Lower lobe of right lung (tissue), 2 donors: ENCODE measurements at places on chromosomes 5 and 9.

DNA sequence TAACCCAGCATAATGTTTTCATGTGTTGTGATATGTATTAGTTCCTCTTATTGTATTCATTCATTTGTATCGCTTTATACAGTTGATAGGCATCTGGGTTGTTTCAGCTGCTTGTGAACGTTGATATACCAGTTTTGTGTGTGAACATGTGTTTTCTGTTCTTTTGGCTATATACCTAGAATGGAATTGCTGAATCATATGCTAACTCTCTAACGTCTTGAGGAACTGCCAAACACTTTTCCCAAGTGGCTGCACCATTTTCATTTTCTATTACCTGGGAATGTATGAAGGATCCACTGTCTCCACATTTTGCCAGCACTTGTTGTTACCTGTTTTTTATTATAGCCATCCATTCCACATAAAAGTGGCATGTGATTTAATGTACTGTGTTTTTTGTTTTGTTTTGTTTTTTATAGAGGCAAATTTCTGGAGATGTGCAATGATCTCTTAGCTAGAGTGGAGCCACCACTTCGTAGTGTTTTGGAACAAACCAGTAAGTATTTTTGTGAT lies 34.6 kb downstream of the HSPA4 start:
- DNase-seq: no peak

- peak; percentile 65 for DNase-seq
Measured at GRCh38 chr9:34675048-34675714, 12.7 kb upstream of the CCL27 start.

- DNase-seq: no peak
Measured at GRCh38 chr9:131366761-131367401, 27.0 kb upstream of the PRRC2B start.

- no peak for DNase-seq
Measured at GRCh38 chr5:119082691-119083090, 11.8 kb downstream of the DMXL1 start.

DNA sequence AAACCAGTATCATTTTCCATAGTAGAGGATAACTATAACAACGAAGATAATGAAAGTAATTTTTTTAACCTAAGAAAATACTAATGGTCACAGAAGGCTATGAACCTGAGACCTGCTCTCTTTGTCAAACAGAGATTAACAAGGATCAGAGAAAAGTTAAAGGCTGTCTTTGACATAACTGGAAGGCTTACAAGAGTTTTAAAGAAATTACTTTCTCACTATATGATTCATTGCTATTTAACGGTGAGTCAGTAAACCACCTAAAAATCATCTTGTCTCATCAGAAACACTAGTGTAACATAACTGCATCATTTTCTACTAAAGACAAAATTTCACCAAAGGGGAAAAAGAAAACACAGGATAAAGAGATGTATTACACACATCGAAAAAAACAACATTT lies 19.3 kb downstream of the MLANA start:
- DNase-seq: no peak

- DNase-seq: no peak
Measured at GRCh38 chr9:95678759-95679158, 162.0 kb upstream of the PTCH1 start.

GRCh38 chr5:10684303-10685086 lies 76.5 kb downstream of the DAP start:
- no peak for DNase-seq

DNA sequence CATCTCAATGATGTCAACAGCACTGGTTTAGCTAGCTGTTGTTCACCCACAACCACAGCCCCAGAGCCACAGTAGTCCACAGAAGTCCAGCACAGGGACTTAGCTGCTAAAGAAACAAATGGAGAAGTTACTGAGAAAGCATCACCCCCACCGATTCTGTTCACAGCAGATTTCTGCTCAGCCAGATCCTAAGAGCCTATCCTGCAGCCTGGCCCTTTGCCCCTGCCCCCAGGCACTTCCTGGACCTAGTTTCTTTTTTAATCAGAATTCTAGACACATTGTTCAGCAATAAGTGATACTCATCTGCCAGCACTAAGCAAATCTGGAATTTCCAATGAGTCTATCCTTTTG lies 7.4 kb downstream of the B4GALT1 start:
- peak; percentile 69 for DNase-seq

- DNase-seq: peak; percentile 72
Measured at GRCh38 chr9:105114964-105115728, 129.3 kb upstream of the SLC44A1 start.

GRCh38 chr5:130966990-130967525 lies 198.0 kb downstream of the HINT1 start:
- DNase-seq: no peak

- no peak for DNase-seq
Measured at GRCh38 chr9:120757026-120757913, 35.9 kb downstream of the FBXW2 start.

DNA sequence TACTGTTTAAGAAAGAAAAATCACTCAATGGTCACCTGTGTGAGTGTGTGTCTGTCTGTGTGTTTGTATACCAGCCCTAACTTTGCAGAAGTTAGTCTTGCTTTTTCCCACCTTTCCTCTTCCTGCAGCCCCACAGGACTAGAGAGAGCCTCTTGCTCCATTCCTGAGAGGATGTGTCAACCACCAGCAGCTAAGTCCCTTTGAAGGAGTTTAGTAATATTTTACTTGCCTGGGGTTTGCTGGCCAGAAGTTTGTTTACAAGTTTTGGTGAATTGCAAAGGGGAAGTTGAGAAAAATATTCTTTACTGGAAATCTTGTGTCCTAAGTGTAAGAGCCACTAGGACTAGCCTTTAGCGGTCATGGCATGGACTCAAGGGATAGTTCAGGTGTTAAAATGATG lies 316.2 kb downstream of the BRINP1 start:
- no peak for DNase-seq

GRCh38 chr5:95075111-95075510 lies 209.8 kb downstream of the MCTP1 start:
- DNase-seq: no peak

DNA sequence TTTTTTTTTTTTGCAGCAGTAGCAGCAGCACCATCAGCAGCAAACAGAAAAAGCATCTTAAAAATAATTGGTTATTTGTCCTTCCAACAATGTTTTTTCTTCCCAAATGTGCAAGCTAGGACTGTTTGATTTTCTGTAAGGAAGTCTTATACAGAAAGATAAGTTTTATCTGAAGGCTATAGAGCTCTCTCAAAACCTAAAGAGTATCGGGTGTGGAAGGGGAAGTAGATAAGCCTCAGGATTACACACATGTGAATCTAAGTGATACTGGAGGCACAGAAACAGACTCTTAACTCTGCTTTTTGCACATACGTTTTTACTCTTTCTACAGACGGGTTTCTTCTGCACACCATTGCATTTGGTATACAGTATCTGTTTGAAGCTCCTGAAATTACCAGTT lies 184.4 kb upstream of the FTMT start:
- DNase-seq: no peak

- no peak for DNase-seq
Measured at GRCh38 chr5:150630461-150631325, 9.8 kb upstream of the SYNPO start.

- no peak for DNase-seq
Measured at GRCh38 chr9:123660691-123661466, 269.0 kb downstream of the DENND1A start.

DNA sequence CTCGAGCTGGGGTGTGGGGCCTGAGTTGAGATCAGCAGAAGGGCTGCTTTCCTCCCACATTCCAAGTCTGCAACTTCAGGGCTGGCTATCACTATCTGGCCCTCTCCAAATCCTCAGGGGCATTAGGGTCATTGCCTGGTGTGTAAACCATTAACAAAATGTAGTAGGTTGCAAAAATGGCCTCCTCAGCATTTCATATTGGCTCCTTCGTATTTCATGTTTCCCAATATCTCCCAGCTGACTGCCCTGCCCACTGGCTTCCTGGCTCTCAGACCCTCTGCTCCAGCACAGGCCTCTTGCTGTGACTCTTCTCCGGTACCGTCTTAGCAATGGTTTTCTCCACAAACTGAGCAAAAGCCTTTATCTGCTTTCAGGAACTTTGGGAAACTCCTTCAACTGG lies 113.8 kb downstream of the GADD45G start:
- DNase-seq: no peak

DNA sequence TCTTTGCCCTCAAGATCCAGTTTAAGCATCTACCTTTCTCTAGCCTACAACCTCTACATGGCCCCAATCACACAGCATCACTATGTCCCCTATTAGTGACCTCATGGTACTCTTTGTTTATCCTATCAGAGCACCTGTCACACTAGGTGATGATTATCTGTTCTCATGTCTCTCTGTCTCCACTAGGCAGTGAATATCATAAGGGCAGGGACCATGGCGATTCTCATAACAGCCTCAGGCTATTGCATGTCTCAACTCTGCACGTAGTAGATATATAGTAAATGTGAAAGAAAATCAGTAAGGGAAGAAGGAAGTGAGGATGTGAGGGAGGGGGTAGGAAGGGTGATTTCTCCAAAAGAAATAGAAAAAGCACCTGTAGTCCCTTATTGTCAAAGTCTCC lies 311.0 kb downstream of the NSG2 start:
- no peak for DNase-seq

GRCh38 chr9:126420135-126420534 lies 93.5 kb downstream of the MVB12B start:
- no peak for DNase-seq

DNA sequence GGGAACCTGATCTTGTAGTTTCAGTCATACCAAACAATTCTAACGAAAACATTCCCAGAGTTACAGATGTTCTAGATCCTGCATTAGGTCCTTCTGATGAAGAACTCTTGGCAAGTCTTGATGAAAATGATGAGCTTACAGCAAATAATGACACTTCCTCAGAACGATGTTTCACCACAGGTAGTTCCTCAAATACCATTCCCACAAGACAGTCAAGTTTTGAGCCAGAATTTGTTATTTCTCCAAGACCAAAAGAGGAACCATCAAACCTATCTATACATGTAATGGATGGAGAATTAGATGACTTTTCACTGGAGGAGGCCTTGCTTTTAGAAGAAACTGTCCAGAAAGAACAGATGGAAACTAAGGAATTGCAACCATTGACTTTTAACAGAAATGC lies 21.0 kb downstream of the RMI1 start:
- no peak for DNase-seq

- no peak for DNase-seq
Measured at GRCh38 chr9:36995927-36996705, 38.0 kb downstream of the PAX5 start.

DNA sequence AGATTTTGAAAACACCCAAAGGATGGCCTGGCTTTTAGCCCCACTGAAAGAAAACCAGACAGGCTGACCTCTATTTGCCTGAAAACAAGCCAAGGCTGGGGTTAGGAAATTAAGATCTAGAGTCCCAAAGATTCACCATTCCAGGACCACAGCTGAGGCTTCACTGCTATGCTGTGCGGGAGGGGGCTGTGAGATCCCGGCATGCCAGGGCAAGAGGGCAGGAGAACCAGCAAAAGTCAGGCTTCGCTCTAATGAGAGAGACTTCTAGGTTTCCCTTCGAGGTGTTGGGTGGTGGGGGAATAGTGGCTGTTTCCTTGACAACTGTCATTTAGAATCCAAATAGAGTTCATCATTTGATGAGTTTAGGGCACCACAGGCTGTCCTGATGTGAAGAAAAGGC lies 152.9 kb upstream of the NFIB start:
- DNase-seq: no peak

- DNase-seq: no peak
Measured at GRCh38 chr5:79423296-79423695, 90.6 kb downstream of the HOMER1 start.

DNA sequence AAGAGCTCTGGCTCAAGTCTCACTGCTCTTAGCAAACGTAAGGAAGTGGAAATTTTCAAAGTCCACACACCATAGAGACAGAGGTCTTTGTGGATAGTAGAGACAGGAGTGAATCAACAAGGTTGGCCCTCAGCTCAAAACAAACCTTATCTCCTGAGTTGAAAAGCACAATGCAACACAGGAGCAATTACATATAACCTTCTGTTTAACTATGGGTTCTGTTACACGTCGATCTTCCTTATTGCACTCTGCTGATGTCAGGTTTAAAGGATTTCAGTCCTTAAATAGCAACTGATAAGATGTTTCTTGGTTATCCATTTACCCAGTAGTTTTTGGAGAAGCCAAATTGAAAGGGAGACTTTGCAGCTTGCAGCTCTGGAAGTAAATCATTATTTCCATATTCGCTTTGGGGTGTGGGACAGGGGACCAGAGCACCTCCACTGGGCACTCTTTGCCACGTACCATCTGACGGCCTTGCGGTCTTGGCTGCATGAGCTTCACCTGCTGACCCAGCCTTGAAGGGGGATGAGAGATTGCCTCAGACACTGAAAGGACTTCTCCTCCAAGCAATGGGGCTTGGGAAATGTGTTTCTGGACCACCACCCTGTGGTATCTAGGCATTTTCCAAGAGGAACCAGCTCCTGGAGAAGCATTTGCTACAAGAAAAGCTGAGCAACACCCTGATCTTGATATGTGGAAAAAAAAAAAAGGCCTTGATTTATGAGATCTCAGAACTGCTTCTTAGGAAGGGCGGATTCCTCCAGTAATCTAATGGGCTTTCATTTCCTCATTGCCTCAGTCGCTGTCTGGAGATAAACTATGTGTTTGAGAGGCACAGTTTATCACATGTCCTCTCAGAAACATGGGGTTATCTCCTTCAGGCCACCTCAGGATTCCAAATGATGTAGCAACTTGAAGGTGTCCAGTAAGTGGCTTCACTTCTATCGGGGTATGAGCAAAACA lies 56.2 kb upstream of the ZNF622 start:
- no peak for DNase-seq

- DNase-seq: no peak
Measured at GRCh38 chr9:124414612-124415011, 630 bp downstream of the PSMB7 start.

DNA sequence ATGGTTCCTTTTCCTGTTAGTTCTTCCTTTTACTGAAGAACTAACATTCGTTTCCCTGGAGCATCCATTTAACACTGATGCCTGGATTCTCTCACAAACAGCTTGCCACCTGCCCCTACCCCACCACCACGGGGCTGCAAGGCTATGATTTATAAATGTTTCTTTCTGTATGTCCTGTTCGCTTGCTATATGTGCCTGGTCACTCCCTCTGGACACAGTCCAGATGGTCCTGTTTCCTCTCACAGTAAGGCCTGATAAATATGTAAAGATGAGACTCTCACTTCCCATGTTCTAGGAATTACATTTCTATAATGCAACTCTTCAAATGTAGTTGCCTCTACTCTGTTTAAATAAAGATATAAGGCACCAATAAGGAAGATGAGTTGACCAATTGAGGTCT lies 146.4 kb upstream of the SHB start:
- no peak for DNase-seq

GRCh38 chr5:101679816-101680215 lies 616.3 kb downstream of the SLCO4C1 start:
- no peak for DNase-seq

DNA sequence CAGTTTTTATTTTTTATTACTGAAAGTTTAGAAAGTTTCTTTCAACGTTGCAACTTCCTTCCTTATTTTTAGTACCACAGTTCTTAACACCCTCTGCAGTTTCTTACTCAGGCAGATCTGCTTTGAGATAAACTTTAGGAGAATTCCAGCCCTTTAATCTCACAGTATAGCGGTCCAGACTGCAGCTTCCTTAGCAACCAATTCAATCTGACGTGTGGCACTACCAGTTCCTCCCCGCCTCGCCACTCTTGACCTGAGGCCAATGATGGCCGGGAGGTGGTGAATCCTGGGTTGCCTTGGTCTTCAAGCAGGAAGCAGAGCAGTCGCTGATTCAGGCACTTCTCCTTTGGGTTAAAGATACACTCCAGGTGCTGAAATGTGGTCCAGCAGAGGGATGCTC lies 334.3 kb upstream of the TRPC7 start:
- no peak for DNase-seq

GRCh38 chr9:112861155-112861554 lies 29.5 kb downstream of the SLC46A2 start:
- DNase-seq: no peak

- DNase-seq: no peak
Measured at GRCh38 chr9:107710953-107711352, 221.4 kb upstream of the KLF4 start.
